ENCODE measurements at places on chromosomes 3 and 15.

GRCh38 chr3:74591946-74592345 is 22.5 kb downstream of the CNTN3 start:
- DNase-seq, result no peak

DNA sequence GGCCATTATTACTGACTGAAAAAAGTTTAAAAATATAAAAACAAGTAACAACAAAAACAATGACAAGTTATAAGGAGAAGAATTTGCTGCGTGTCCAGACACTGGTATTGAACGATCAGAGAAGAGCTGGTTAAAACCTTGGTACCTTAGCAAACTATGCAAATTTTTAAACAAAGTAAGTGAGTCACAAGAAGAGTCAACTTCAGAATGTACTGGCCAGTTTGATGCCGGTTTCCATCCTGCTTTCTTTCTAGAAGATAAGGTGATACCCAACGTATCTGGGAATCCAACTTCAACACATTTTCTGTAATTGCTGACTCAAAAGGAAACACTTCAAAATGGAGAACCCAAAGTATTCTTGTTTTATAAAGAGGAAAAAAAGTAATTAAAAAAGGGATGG is 49.8 kb downstream of the RUBCN start:
- no peak for DNase-seq

DNA sequence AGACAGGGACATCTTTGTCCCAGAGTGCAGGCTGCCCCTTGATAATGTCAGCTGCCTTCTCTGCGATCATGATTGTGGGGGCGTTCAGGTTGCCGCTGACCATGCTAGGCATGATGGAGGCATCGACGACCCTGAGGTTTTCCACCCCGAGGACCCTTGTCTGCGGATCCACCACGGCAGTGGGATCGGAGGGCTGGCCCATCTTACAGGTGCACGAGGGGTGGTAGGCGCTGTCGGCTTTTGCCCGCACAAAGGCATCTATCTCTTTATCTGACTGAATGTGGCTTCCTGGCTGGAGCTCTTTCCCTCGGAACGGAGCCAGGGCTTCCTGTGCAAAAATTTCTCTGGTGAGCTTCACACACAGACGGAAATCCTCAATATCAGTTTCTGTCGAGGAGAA is 28.4 kb downstream of the CHDH start:
- DNase-seq, result no peak

DNA sequence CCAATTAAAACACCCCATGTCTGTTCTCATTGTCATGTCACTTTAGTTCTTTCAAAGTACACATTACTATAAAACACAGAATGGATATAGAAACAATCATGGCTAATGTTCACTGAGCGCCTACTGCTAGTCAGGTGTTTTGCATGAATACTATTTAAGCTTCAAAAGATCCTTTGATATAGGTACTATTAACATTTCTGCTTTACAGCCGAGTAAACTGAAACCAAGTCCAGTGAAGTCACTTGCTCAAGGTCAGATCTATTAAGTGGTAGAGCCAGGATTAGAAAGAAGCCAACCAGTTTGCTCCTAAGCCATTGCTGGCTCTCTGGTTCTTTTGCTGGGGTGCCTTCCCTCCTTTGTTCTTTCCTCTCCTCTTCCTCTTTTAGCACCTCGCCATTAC is 32.4 kb upstream of the NMNAT3 start:
- DNase-seq, result no peak

DNA sequence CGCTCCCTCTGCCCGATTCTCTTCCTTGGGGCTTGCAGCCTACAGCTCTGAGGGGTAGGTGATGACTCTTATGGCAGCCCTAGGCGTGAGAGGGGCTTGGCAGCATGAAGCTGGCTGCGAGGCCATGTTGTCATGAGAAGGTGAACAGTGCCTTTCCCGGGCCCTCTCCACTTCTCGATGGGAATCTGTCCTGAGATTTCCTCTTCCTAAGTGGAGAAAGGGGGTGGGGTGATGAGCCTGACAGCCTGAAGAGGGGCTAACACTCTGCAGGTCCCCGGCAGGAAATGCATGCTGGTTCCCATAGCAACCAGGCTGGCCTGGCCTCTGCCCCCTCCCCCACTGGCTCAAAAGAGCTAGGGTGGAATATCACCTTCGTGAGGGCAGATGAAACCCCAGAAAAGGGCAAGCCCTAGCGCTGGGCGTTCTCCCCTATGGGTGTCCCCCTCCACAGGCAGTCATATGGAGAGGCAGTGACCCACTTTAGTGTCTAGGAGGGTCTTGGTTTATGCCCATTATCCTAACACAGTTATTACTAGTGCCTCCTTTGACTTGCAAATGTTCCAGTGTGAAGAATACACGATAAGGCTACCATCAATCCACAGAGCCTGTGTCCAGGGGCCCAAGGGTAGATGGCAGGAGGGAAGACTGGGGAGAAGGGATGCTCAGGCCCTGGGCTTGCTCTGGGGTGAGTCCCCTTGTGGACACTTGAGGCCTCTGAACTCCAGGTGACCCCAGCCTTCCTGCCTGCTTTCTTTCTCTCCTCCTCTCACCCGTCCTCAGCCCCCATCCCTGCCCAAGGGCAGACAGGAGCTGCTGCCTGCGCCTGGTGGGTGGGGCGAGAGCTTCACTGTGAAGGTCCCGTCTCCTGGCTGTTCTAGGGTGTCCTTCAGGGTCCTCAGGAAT is 13.2 kb downstream of the EPHB3 start:
- no peak for DNase-seq

Measured in activated naive CD4-positive, alpha-beta T cell treated with anti-CD3 and anti-CD28 coated beads, Interleukin-2, amount 50 U/mL, for 16 hours (primary cell).